ENCODE measurements at places on chromosomes 11 and 22.

DNA sequence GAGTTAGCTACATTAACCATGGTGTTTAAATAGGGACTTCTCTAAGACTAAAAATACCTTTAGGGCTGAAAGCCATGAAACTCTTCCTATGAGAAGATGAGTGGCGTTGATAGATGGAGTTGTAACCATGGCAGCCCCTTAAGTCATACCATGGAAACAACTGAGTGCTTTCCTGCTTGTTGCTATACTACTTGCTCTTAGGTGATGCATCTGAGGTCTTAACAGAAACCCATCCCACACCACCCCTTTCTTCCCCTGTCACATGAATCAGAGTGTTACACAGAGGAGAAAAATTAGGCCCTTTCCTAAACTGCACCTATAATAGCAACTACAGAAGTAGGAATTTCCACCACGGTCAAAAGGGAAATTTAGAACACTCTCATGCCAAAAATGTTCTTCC is 64.3 kb upstream of the ZC3H12C start:
- no peak for DNase-seq

GRCh38 chr11:58739725-58740430 is 8.1 kb upstream of the GLYAT start:
- DNase-seq, result no peak

GRCh38 chr22:30611197-30611596 is 4.2 kb downstream of the TCN2 start:
- no peak for DNase-seq

DNA sequence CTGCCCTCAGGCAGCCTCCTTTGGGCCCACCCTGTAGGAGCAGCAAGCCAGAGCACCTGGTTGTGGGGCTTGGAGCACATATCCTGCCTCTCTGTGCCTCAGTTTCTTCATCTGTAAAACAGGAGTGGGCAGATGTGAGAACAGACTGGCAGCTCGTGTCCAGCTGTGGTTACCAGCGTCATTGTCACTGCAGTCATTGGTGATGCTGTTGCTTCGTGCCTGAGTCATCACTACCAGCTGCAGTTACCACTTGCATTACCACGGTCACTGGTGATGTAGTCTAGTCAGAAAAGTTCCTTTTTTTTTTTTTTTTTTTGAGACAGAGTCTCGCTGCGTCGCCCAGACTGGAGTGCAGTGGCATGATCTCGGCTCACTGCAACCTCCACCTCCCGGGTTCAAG is 20.4 kb downstream of the RSPH14 start:
- DNase-seq, result no peak

DNA sequence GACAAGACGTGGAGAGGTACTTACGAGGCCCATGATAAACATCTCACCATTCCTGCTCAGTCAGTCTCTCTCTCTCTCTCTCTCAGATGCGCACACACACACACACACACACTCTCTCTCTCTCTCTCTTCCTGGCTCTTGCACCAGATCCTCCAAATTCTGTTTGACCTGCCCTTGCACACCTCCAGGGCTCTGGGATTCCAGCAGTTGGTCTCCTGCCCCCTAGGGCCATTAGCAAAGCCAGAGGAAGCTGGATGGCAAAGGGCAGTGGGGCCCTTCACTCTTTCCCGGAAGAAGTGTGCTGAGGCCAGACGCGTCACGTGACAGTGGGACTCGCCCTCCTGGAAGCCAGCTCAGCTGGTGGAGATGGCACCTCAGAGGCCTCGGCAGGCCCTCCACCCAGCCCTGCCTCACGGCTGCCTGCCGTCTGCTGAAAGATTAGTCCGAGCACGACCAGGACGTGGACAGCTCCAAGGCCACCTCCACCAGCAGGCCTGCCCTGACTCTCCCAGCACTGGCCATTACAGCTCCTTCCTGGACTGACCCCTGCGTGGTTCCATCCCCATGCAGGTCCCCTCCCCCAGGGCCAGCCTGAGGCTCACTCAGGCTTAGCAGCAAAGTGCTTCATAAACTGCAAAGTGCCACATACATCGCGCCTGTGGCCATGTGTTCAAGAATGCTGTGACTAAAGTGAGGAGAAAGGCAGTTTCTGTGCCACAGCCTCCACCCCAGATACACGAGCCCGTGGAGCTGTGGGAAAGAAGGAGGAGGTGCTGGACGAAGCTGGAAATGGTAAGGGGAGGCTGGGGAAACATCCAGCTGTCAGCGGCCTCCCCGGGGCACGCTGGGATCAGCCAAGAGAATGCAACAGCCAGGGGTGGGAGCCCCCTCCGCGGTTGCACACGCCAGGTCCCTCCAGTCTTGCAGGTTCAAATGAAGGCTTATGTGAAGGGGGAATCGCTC is 3.7 kb downstream of the PDGFB start:
- peak; percentile 61 for DNase-seq

- DNase-seq, result peak; percentile 38
These were observed 32.7 kb upstream of the TXNRD2 start for GRCh38 chr22:19974268-19974861.

DNA sequence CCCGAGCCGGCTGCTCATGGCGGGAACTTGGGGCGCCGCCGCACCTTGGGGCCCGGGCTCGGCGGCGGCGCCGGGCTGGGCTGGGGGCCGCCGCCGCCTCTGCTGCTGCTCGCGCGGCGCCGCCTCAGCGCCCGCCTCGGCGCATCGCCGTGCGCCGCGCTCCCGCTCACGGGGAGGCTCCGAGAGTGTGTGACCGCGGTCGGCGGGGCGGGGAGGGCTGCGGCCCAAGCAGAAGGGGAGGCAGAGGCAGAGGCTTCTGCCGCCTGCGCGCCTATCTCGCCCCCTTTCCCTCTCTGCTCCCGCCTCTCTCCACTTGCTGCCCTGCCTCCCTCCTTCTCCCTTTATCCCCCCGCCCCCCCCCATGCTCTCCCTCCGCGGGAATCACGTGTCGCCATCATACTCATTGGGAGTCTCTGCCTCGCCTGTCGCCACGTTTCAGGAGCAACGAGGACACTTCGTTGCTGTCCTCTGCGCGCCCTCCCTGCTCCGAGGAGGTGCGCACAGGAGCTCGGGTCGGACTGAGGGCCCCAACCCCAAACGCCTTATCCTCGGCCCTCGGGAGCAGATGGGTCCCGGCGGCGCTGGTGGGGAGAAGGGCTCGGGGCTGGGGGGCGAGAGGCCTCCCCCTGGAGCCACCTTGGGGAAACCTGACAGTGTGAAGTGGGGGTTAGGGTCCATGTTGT is at the start of gene GUCY1A2:
Gene GUCY1A2 (minus strand): TSS at position 258 of the 683 bp plus-strand sequence. CDS start 421 bp downstream, outside the sequence.
- DNase-seq, result no peak

DNA sequence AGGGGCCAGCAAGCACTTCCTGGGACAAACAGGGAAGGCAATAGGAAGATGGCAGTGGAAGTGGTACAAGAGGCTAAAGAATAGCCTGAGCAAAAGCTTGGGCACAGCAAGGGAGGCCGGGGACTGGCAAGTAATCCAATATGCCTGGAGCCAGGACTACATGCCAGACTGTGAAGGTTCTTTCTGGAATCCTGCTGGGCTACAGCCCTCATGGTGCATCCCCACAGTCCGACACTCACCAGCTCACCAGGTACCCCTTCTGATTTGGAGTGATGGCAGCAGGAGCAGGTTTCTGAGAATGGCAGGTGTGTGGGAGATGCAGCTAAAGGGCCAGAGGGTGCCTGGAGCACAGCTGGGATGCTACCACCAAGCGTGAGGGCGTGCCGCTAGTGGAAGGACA is 32.2 kb upstream of the POGLUT3 start:
- no peak for DNase-seq

- no peak for DNase-seq
These were observed 7.6 kb downstream of the NECTIN1 start for GRCh38 chr11:119721129-119722120.

- no peak for DNase-seq
These were observed 506.3 kb upstream of the LUZP2 start for GRCh38 chr11:23990346-23991164.

- no peak for DNase-seq
These were observed 6.0 kb downstream of the TRIM66 start for GRCh38 chr11:8676458-8676857.

GRCh38 chr11:96472085-96472484 is 82.3 kb downstream of the JRKL start:
- DNase-seq, result no peak

DNA sequence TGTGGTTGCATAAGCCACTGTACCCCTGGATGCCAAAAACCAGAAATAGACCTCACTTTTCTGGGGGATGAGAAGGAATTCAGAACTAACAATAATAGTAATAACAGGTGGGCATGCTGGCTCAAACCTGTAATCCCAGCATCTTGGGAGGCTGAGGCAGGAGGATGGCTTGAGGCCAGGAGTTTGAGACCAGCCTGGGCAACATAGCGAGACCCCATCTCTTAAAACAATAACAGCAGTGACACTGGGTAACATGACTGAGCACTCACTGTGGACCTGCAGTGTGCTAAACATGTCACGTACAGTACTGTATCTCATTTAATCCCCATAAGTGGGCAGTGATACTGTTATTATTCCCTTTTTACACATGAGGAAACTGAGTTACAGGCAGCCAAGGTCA is 10.0 kb downstream of the FLRT1 start:
- no peak for DNase-seq

DNA sequence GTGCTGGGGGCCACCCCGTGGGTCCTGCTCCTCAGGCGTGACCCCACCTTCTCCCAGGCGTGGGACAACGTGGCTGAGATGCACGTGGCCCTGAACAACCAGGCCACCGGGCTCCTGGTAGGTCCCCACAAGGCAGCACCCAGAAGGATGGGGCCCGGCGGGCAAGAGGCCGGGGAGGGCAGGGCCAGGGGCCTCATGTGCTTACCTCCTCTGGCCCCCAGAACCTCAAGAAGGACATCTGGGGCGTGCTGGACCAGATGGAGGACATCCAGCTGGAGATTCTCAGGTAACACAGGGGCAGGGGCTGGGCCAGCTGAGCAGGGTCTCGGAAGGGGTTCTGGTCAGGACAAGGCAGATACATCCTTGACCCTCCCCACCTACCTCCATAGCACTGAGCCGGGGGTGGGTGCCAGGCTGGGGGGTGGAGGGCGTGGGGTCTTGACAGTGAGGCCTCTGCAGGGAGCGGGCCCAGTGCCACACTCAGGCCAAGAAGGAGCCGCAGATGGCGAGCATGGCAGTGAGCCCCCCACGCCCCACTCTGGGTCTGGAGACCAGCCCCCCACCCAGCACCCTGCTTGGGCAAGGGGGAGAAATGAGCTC is 186.3 kb downstream of the IGLL1 start:
- no peak for DNase-seq

DNA sequence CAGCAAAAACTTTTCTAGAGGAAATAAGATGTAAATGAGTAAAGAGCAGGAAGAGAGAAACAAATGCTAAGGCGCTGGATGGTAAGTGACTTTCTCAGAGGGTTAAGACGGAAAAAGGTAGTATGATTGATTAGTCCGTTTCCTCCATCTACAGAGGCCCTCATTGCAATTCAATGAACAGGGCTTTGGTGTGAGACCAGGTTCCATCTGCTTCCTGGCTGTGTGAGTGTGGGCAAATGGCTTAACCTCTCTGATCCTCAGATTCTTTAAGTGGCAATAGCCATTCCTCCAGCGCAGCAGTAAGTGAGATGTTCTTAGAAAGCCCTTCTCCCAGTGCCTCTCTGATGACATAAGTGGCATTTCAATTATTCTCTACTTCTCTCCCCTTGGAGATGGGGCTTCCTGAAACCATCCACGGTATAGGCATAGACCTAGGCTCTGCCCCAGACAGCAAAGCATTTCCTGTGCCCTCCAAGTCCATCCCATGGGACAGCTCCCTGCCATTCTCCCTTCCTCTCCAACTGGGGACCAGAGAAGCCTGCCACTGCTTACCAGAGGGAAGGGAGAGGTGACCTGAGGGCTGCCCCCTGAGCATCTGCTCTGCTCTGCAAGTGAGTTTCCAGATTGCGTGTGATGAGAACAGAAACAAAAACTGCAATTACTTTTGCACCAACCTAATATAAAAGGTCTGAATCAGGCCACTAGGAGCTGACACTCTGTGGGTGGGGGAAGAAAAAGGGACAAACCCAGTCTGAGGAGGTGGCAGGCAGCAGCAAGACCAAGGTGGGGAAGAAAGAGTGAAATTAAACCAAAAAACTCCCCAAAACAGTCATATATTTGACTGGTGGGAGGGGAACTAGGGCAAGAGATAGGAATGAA is 12.7 kb upstream of the CD44 start:
- DNase-seq, result peak; percentile 59

DNA sequence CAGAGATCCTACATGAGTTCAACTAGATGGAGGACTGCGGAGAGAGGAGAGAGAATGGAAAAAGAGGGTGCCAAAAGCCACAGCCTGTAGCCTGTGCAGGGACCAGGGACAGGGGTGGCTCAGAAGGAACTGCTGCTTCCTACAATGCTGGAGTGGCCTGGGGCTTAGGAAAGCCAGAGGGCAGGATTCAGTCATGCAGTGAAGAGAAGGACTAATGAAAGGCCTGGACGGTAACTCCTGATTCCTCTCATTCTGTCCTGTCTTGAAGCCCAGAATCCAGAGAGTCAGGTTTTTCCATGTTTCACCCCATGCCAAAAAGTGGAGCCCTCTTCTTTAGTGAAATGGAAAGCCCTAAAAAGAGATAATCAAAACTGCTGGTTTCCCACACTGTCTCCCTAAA is 48.4 kb upstream of the INCENP start:
- no peak for DNase-seq

GRCh38 chr11:60925868-60926267 is 1.6 kb downstream of the TMEM132A start:
- no peak for DNase-seq

DNA sequence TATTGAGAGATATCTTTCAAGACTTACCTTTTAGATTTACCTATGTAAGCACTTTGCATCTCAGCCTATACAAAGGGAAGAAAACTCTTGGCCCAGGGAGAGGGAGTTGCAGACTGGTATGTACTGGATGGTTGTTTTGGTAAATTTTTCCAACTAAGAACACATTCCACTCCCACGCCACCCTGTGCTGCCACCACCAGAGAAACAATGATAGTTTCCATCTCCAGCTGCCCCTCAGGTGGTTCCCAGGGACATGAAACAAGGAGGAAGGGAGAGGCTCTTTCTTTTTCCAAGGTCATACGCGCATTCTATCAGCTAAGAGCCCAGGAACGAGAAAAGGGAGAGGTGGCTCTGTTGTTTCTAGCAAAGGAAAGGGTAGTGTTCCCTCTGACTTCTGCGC is 34.4 kb downstream of the CCDC34 start:
- DNase-seq, result no peak

GRCh38 chr11:107840129-107840484 is 18.5 kb downstream of the SLC35F2 start:
- DNase-seq, result no peak

DNA sequence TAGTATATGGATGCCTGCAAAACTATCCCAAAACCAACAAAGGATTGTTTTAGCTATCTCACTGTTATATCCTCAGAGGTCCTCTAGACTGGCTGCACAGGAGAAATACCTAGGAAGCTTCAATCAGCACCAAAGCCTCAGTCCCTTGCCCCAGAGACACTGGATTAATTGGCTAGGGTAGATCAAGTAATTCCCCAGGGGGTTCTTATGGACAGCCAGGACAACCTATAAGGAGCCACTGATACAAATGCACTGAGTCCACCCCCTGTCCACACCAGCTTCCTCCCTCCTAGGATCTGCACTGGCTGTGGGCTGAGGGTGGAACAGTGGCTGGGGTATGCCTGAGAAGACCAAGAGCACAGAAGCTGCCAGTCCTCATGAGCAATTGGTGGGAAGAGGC is 16.3 kb downstream of the ADORA2A start:
- DNase-seq, result no peak
